ENCODE measurements at places on chromosomes 12 and 14. TPM values are rescaled to one million over a fixed set of nuclear protein-coding genes. Genes with fewer than 3 reads are reported as not detected.

DNA sequence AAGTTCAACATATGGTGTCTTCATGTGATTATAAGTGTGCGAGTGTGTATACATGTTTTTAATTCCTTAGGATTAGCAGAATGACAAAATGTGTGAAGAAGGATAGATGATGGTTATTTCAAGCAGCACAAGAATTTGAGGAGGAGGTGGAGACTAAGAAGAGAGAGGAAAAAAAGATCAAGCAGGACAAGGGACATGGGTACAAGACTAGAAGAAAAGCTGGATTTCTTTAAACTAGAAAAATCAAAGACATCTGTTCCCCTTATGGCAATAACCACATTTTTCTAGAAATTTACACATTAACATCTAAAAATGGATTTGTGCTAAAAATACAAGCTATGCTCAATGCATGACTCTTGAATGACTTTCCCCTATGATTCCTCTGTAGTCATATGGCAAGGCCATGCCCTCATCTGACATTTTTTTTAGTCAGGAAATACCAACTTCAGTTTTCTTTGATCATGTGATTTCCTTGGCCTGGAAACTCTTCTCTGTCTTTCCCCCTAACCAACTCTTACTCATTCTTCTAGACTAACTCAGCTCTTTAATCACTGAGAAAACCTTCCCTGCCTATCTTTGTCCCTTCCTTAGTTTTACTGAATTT is 435.8 kb downstream of the NRXN3 start:
- no peak for DNase-seq
- H3K4me1 ChIP-seq = no peaks in the 10 kb centered on the region
- no peaks in the 10 kb centered on the region for H3K27me3 ChIP-seq
- no peak overlapping the region for H3K27ac ChIP-seq
- H3K4me3 ChIP-seq = no peak overlapping the region

DNA sequence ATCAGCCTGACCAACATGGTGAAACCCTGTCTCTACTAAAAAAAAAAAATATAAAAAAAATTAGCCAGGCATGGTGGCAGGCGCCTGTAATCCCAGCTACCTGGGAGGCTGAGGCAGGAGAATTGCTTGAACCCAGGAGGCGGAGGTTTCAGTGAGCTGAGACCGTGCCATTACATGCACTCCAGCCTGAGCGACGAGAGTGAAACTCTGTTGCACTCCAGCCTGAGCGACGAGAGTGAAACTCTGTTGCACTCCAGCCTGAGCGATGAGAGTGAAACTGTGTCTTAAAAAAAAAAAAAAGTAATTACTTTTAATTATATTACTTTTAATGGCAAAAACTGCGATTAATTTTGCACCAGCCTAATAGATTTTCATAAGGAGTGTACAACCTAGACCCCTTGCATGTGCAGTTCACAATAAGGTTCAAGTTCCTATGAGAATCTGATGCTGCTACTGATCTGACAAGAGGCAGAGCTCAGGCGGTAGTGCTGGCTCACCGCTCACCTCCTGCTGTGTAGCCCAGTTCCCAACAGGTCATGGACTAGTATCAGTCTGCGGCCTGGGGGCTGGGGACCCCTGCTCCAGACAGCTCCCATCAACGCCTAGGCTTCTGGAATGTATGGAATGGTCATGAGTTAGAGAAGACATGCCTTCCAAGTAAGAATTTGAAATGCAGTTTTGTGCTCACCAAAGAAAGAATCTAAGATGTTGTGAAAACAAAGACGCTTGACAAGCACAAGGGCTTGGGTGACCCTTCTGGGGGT is 10.1 kb downstream of the LTB4R start:
- H3K36me3 ChIP-seq = no peaks in the 10 kb centered on the region
- peaks cover 14% of the 10 kb centered on the region for H3K27me3 ChIP-seq
- no peak for DNase-seq
- H3K27ac ChIP-seq = no peak overlapping the region
- no peaks in the 10 kb centered on the region for H3K4me1 ChIP-seq

DNA sequence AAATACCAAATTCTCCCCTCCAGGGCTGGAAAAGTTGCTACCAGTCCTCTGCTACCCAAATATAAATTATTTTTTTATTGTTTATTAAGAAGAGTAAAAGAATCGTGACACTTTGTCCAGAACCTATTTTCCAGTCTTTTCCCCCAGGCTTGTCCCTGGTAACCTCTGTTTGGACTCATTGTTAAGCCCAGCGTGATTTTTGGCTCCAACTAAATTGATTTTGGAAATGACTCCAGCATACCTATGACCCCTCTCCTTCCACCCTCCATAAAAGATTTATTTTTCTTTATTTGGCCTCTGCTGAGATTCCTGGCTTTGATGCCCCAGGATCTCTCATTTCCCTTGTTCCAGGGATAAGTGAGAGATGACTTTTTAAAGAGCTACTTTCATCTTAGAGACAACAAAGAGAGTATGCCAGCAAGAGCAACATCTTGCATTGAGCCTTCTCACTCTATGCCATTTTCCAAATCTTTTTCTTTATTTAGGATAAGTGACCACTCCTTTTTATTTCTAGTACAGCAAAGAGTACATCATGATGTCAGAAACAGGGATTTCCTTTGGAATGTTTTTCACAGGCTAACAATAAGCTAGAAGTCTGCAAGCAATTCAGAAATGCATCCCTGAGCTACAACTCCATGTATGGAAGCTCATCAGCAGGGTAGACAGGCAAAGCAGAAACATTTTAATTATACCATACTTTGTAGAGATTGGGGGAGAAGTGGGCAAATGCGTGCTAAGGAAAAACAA is 75.8 kb downstream of the DAD1 start:
- H3K27ac ChIP-seq = no peak overlapping the region
- no peak for DNase-seq
- peaks cover 3% of the 10 kb centered on the region for H3K4me1 ChIP-seq
- H3K27me3 ChIP-seq = no peaks in the 10 kb centered on the region

DNA sequence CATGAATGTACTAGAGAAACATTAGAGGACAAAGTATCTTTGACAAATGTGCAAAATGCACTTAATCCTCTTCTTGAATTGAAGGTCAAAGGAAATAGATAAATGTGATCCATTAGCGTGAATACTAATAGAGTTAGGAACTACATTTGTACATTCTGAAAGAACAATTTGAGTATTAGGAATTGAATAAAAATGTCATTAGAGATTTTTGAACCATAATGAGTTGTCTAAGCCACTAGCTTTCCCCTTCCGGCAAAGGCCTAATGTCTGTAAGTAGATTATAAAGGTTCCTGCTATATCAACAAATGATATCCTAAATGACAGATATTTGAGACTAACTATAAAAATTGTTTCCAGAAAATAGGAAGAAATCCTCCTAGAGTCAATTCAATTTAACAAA is 59.8 kb downstream of the KIF21A start:
- H3K27ac ChIP-seq = no peak overlapping the region
- DNase-seq = no peak
- H3K4me3 ChIP-seq = no peak overlapping the region
- H3K36me3 ChIP-seq = no peaks in the 10 kb centered on the region
- H3K4me1 ChIP-seq = peaks cover 12% of the 10 kb centered on the region
- H3K27me3 ChIP-seq = no peaks in the 10 kb centered on the region

DNA sequence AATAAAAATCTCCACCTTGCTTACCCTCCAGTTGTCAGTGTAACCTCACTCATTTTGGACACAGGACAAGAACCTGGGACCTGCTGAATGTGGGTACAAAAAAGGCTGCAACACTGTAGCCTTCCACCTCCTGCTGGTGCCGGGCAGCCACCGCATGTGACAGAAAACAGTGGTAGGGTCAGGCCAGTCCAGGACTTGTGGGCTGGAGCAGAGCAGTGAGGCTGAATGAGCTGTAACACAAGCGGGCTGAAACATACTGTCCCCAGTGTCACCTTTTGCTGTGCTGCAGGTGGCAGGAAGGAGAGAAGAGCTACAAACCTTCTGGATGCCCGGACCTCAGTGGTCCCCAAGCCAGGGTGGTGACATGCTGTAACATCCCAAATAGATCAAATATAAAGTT is 465.4 kb upstream of the FOXG1 start:
- H3K27me3 ChIP-seq = peaks cover 1% of the 10 kb centered on the region
- peaks cover 9% of the 10 kb centered on the region for H3K36me3 ChIP-seq
- no peak overlapping the region for H3K27ac ChIP-seq

GRCh38 chr12:12534166-12534866 is 28.3 kb downstream of the DUSP16 start:
- no peaks in the 10 kb centered on the region for H3K27me3 ChIP-seq
- DNase-seq = no peak
- no peaks in the 10 kb centered on the region for H3K36me3 ChIP-seq
- H3K4me1 ChIP-seq = peaks cover 16% of the 10 kb centered on the region
- H3K4me3 ChIP-seq = no peak overlapping the region

DNA sequence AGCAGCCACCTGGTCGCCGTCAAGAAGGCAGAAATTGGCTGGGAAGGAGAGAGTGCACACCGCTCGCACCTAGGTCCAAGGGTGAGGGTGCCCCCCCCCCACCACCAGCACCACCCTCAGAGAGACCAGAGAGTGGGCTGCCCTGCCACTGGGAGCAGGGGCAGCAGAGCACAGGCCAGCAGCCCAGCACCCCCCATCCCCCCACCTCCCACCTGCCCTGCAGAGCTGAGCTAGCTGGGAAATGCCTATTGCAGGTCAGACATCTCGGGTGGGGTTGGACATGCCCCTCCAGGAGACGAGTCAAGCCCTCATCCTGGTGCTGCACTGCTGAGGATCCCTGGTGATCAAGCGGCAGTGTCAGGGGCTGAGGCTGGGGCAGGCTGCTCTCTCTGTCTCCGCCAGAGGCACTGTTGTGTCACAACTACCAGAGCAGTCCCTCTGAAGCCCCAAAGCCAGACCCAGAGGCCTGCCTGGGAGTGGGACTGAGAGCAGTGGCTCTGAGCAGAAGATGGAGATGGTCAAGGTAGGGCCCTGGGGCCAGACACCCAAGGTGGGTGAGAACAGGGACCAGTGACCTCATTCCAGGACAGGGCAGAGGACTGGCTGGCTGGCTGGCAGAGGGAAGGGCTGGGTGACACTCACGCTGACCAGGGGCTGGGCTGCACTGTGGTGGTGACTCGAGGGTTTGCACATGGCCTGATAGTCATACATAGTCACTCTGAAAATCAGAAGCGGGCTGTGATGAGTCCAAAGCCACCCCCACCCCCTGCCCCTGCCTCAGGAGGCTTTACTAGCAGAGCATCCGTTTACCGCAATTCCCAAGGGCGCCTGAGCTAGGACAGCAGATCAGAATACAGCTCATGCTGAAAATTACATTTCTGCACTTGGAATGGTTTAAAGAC is 19.7 kb upstream of the LRTM2 start:
- DNase-seq = peak; percentile 85
- H3K36me3 ChIP-seq = no peaks in the 10 kb centered on the region
- peaks cover 14% of the 10 kb centered on the region for H3K4me1 ChIP-seq
- peak overlapping the region; percentile 20 for H3K27ac ChIP-seq

DNA sequence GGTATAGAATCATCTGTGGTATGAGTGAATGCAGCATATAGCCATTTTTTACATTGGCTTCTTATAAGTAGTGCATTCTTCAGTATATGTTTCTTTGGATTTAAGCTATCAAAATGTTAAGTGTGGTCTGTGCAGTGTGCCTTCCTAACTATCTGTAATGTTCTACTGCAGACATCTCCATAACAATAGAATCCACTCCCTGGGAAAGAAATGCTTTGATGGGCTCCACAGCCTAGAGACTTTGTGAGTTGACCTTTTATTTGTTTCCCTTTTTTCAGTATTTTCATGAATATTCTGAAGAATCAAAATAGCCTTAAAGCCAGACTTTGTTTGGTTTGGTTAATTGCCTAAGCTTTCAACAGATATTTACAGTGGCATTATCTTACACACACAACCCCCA is 107.2 kb downstream of the ZFC3H1 start:
- H3K4me3 ChIP-seq = no peak overlapping the region
- H3K4me1 ChIP-seq = no peaks in the 10 kb centered on the region
- H3K36me3 ChIP-seq = no peaks in the 10 kb centered on the region
- H3K27ac ChIP-seq = no peak overlapping the region
- DNase-seq = no peak

- H3K27ac ChIP-seq = no peak overlapping the region
- H3K36me3 ChIP-seq = no peaks in the 10 kb centered on the region
- no peak overlapping the region for H3K4me3 ChIP-seq
- H3K4me1 ChIP-seq = peaks cover 21% of the 10 kb centered on the region
Observed at GRCh38 chr12:43095669-43096280, 456.2 kb downstream of the ADAMTS20 start.

GRCh38 chr14:35556548-35556947 is 22.6 kb downstream of the INSM2 start:
- no peaks in the 10 kb centered on the region for H3K27me3 ChIP-seq
- peak; percentile 39 for DNase-seq
- peaks cover 40% of the 10 kb centered on the region for H3K4me1 ChIP-seq
- H3K36me3 ChIP-seq = no peaks in the 10 kb centered on the region
- H3K27ac ChIP-seq = peak overlapping the region; percentile 87
- H3K4me3 ChIP-seq = peak overlapping the region; percentile 68

DNA sequence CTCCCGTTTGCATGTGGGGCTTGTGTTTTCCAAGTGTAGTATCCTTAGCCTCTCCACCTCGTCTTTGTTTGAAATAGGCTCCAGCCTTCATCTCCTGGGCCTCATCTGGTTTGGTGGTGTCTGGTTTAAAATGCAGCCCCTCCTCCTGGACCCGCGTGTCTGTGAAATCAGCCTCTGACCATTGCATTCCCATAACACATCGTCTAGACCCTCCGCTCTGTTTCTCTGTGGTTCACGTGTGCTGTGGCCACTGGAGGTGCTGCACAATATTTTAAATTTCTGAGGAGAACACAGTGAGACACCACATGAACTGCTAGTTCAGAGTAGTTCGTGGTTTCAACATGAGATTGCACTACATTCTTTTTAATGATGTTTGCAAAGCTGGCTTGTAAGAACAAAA is 35.6 kb downstream of the UBE3B start:
- H3K27ac ChIP-seq = peak overlapping the region; percentile 92
- no peaks in the 10 kb centered on the region for H3K36me3 ChIP-seq
- H3K4me1 ChIP-seq = peaks cover 38% of the 10 kb centered on the region
- peak overlapping the region; percentile 44 for H3K4me3 ChIP-seq
- peaks cover 10% of the 10 kb centered on the region for H3K27me3 ChIP-seq
- no peak for DNase-seq

GRCh38 chr14:101255765-101256125 is 305.6 kb upstream of the DIO3 start:
- H3K27me3 ChIP-seq = peaks cover 10% of the 10 kb centered on the region
- H3K4me3 ChIP-seq = no peak overlapping the region
- no peak overlapping the region for H3K27ac ChIP-seq
- no peaks in the 10 kb centered on the region for H3K4me1 ChIP-seq
- H3K36me3 ChIP-seq = no peaks in the 10 kb centered on the region

- no peaks in the 10 kb centered on the region for H3K4me1 ChIP-seq
- no peak overlapping the region for H3K4me3 ChIP-seq
- no peak overlapping the region for H3K27ac ChIP-seq
- H3K36me3 ChIP-seq = no peaks in the 10 kb centered on the region
Observed at GRCh38 chr14:83975435-83975834, 1554.5 kb upstream of the FLRT2 start.

- H3K27me3 ChIP-seq = peaks cover 2% of the 10 kb centered on the region
- peaks cover 2% of the 10 kb centered on the region for H3K4me1 ChIP-seq
- no peak overlapping the region for H3K27ac ChIP-seq
- no peak overlapping the region for H3K4me3 ChIP-seq
Observed at GRCh38 chr14:63051301-63051700, 6.0 kb upstream of the KCNH5 start.

STAC3 gene
- total RNA-seq = 12.1 TPM

RNASE13 gene
- total RNA-seq = not detected

NOPCHAP1 gene
- total RNA-seq = 19.3 TPM

SALL2 gene
- total RNA-seq = 62.9 TPM

CARMIL3 gene
- total RNA-seq = 108 TPM

TAMALIN gene
- 31.3 TPM for total RNA-seq

RHNO1 gene
- total RNA-seq = 14.8 TPM

TAC3 gene
- 0.74 TPM for total RNA-seq

B4GALNT1 gene
- total RNA-seq = 83.9 TPM

TMEM233 gene
- total RNA-seq = not detected

ARHGAP9 gene
- total RNA-seq = 52.0 TPM

P2RX7 gene
- total RNA-seq = not detected

KRT79 gene
- total RNA-seq = not detected

Data from glutamatergic neuron (in vitro differentiated cells).